ENCODE measurements at places on chromosomes 1 and 21. TPM values are rescaled to one million over a fixed set of nuclear protein-coding genes. Genes with fewer than 3 reads are reported as not detected.

Gene KHDC4
- 82.3 TPM for total RNA-seq

Gene S100A3
- total RNA-seq, result not detected

DNA sequence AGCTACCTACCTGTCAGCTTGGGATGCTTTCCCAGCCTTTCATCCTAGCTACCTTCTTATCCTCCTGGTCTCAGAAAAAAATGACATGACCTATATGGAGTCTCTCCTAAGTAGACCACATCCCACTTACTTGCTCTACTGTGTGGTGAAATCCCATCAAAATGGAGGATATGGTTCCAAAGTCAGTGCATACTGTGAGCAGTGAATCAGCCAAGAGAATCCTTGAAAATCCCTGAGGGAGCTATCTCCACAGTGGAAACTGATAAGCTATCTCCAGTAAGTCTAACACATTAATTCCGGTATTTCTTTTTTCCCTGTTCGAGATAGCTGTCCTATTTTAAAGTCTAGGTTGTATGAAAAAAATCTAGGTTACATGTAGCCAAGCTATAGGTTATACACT is 189.7 kb downstream of the FGGY start:
- no peaks in the 10 kb centered on the region for H3K36me3 ChIP-seq
- H3K4me1 ChIP-seq, result no peaks in the 10 kb centered on the region
- no peak for DNase-seq
- no peaks in the 10 kb centered on the region for H3K27me3 ChIP-seq

Gene AMPD1
- not detected for total RNA-seq

GRCh38 chr1:179053486-179053885 is 27.8 kb downstream of the FAM20B start:
- no peak for DNase-seq
- no peak overlapping the region for H3K4me3 ChIP-seq
- peaks cover 24% of the 10 kb centered on the region for H3K36me3 ChIP-seq
- no peaks in the 10 kb centered on the region for H3K27me3 ChIP-seq
- H3K4me1 ChIP-seq, result no peaks in the 10 kb centered on the region

- H3K27ac ChIP-seq, result no peak overlapping the region
- no peak overlapping the region for H3K4me3 ChIP-seq
- no peaks in the 10 kb centered on the region for H3K4me1 ChIP-seq
- H3K27me3 ChIP-seq, result no peaks in the 10 kb centered on the region
- DNase-seq, result no peak
- no peaks in the 10 kb centered on the region for H3K36me3 ChIP-seq
These were observed 20.5 kb upstream of the COP1 start for GRCh38 chr1:176227579-176227978.

Gene FCRL1
- total RNA-seq, result not detected
